CD4-positive, CD25-positive, alpha-beta regulatory T cell (primary cell): ENCODE measurements at places on chromosomes 6 and 20. TPM values are rescaled to one million over a fixed set of nuclear protein-coding genes. Genes with fewer than 3 reads are reported as not detected.

SLC17A2 gene
- polyA plus RNA-seq: not detected

PLAGL1 gene
- polyA plus RNA-seq: 3.0 TPM

DNA sequence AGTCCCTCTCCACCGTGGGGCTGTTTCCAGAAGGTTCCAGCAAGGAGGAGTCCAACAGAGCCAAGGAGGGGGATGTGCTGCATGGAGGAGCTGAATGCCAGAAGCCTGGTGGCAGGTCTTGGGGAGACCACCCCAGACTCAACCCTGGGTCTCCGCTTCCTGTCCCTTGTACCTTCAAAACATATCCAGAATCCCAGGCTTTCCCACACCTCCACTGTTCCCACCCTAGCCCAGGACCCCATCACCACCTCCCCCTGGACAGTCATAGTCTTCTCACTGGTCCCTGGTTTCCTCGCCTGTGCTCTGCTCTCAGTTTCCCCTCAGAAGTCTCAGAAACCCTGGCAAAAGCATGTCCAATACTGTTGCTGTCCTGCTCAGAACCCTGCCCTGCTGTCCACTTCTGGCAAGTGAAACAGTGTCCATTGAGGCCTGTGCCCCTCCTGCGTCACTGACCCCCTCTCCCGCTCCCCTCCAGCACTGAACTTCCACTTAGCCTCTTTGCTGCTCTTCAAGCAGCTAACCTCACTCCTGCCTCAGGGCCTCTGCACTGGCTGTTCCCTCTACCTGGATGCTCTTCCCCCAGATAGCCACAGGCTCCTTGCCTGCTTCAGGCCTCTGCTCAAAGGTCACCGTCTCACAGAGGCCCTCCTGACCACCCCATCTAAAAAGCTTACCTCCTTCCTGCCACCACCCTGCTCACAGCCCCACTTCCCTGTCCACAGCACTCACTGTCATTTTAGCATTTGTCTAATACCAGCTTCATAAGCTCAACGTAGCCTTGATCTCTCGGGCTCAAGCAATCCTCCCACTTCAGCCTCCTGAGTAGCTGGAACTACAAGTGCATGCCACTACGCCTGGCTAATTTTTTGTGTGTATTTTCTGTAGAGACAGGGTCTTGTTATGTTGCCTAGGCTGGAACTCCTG lies 169.2 kb downstream of the GRM4 start:
- DNase-seq: no peak

DNA sequence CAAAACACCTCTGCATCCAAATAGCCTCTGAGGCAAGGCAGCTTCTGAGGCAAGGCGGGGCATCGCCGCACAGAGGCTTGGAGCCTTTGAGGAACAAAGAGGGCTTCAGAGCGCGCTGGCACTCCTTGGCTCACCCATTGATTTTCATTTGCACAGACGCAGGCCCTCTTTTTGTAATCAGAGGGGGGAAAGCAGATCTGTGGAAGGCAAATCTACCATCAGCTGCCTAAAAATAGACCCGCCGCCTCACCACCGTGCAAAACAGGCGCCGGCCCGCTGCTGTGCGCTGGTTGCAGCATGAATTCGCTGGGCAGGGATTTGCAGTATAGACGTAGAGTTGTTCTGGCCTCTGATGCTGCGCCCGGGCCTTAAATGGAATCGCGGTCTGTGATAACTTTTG lies 69.9 kb upstream of the STMND1 start:
- DNase-seq: no peak

GRCh38 chr20:31916708-31917107 lies 35.1 kb downstream of the PDRG1 start:
- DNase-seq: no peak

- DNase-seq: peak; percentile 88
Measured at GRCh38 chr6:36131511-36132245, 1.4 kb downstream of the MAPK13 start.

DNA sequence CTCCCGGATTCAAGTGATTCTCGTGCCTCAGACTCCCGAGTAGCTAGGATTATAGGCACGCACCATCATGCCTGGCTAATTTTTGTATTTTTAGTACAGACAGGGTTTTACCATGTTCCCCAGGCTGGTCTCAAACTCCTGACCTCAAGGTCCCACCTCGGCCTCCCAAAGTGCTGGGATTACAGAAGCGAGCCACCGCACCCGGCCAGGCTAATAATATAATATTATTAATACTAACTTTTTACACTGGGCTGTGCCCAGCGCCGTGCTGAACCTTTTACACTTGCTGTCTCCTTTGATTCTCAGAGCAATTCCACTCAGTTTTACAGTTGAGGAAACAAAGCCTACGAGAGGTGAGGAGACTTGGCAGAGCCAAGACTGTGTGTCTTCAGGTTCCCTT lies 2.3 kb upstream of the TGM3 start:
- no peak for DNase-seq

GINS1 gene
- polyA plus RNA-seq: 1.0 TPM

DNA sequence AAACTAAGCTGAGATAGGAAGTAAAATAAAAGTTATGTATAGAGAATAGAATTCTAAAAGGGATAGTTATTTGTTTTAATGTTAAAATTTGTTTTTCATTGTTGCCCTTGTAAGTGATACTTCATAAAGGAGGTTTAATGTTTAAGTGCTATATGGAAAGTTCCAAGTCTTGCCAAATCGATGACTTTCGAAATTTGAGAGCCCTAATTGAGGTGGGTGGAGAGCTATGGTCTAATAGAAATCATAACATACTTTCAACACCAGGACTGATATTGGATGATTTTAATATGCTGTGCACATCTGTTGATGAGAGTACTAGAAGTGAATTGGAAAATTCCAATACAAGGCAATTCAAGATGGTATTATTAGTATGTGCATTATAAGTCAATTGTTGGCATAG lies 64.6 kb downstream of the RNF144B start:
- no peak for DNase-seq

GRCh38 chr6:141103246-141103645 lies 1029.5 kb upstream of the GJE1 start:
- DNase-seq: no peak

- no peak for DNase-seq
Measured at GRCh38 chr6:107636486-107636885, 146.6 kb downstream of the SOBP start.

- DNase-seq: no peak
Measured at GRCh38 chr6:13157293-13157692, 171.0 kb downstream of the TBC1D7 start.

- DNase-seq: peak; percentile 83
Measured at GRCh38 chr6:53335224-53335994, 13.3 kb downstream of the ELOVL5 start.

PLN gene
- 0.25 TPM for polyA plus RNA-seq

DNA sequence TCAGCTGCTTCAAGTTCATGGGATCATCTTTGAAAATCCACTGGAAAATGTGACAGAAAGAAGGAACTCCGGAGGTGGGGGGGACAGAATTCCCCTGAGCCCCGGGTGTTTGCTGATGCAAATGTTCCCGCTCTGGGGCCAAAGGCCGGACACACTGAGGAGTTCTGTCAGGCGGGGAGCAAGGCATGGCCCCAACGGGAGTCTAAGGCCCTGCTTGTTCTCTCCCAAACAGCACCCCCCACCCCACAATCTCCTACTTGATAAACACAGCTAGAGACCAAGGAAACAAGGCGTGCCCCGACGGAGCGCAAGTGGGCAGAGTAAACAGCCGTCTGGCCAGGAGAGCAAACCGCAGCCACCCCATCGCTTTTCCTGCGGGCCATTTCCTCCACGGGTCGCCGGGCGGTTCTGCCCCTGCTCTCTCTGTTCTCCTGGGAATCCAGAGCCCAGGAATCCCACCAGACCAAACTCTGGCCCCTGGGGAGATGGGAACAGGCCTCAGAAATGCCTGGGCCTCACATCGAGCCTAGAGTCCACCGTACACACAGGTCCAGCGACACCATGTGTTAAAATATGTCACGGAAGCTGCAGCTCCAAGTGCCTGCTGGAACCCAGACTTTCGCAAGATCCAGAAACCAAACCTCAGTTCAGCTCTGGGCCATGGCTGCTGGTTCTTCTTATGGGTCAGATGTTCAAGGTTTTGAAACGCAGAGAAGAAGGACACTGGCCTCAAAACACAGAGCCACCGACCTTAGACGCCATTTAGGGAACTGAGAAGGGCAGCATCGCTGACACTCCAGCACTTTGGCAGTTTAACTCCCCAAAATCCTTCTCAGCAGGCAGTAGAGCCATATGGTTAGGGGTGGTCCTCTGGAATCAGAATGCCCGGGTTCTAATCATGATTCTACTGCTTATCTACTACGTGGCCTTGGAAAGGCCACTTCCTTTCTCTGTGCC lies 104.2 kb downstream of the PREX1 start:
- DNase-seq: no peak

GRCh38 chr6:6057442-6058053 lies 50.8 kb upstream of the NRN1 start:
- DNase-seq: no peak

DNA sequence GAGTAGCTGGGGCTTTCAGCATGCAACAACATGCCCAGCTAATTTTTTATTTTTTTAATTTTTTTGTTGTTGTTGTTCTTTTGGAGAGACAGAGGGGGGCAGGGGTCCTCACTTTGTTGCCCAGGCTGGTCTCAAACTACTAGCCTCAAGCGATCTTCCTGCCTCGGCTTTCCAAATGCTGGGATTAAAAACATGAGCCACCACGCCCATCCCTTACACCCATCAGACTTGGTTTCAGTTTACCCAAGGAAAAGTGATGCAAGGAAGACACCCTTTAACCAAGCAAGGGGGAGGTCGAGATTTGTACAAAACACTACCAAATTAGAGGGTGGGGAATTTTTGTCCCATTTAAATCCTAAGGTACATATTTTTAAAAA lies 210.1 kb downstream of the ARHGAP18 start:
- DNase-seq: no peak

GPLD1 gene
- polyA plus RNA-seq: 0.41 TPM

DNA sequence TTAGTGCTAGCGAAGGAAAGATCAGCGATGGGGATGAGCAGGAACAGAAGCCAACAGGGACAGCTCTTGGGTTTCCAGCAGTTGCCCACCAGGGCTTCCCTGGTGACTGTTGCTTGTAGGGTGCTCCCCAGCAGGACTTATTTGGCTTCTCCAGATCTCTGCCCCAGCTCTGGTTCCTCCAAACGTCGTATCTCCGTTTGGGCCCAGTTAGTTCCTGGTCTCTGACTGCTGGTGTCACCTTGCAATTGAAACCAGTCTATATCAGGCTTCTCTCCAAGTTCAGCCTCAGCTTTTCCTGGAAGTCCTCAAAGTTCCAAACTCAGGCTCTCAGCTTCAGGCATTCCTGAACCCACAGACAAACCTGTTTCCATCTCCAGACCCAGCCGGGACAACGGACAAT lies 70.8 kb upstream of the NXT1 start:
- DNase-seq: no peak

DNA sequence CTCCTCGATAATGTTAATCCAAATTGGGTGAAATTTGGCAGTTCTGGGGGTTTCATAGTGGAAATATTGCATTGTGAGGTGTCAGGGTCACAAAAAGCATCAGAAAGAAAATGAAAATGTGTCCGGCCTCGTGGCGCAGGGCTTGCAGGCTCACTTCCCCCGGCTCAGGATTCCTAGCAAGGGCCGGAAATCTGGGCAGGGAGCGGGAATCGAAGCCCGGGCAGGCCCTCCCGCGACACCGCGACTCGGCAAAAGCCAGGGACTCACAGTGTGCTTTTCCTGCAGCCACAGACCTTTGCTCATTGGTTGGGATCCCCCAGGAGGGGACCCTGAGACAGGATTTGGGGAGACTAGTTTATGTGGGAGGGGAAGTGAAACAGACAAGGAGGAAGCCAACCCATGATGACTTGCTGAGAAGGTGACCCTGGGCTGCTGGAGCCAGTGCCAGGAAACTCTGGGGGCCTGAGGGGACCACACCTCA lies 847 bp upstream of the CD93 start:
- DNase-seq: no peak

DNA sequence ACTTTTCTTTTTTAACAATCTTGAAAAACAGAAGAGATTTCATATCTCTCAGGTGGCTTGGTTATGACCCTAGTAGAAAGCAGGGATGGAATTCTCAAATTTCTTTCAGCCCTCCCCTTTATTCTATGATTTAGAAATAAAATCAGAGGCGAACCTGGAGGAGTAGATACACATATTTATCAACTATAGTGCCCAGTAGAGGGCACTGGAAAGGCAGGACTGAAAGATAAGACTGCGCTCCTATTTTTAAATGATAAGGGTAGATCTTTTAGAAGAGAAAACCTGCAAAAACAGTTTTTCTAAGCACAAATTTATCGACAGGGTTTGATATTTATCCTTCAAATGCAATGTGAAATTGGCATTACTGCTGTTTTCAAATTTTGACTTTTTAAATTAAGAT lies 1296.6 kb downstream of the EPHA7 start:
- DNase-seq: no peak

DNA sequence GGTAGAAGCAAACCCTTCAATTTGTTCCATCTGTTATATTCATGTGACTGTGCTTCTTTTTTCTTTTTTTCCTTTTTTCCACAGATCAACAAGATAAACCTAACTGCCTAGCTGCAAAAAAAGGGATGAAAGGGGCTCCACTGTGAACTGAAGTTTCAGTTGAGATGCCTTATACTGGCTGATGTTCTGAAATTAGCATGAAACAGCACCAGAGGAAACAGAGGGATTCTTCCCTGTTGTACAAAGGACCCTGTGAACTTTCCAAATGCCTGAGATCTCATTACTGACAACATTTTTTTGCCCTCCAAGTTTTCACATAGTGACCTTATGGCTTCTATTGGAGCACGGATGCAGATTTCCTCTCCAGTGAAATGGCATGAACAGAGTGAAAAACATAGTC lies 302.7 kb upstream of the TFAP2D start:
- DNase-seq: no peak

- DNase-seq: no peak
Measured at GRCh38 chr6:81933608-81934051, 181.1 kb upstream of the TENT5A start.

KCNK5 gene
- not detected for polyA plus RNA-seq

- DNase-seq: no peak
Measured at GRCh38 chr6:159970659-159971063, 1.8 kb downstream of the IGF2R start.

DNA sequence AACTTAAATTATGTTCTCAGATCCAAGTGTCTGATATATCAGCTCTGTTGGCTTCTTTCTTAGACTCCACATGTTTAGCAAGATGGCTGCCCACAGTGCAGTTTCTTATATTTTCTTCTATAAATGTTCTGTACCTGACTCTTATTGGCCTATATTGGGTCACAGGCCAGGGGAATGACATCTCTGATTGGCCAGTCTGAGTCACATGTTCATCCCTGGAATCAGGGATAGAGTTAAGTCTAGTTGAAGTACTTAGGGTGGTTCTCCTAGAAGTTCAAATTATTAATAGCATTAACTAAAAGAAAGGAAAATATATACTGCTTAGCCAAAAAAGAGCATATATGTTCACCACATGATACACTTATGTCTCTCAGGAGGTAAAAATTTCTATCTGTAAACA lies 105.3 kb upstream of the SLC22A16 start:
- no peak for DNase-seq

GRIK2 gene
- polyA plus RNA-seq: not detected
